DND-41 (cell line): ENCODE measurements at places on chromosomes 7 and 10.

- DNase-seq = no peak
These were observed 812 bp downstream of the PROSER2 start for GRCh38 chr10:11823989-11824346.

DNA sequence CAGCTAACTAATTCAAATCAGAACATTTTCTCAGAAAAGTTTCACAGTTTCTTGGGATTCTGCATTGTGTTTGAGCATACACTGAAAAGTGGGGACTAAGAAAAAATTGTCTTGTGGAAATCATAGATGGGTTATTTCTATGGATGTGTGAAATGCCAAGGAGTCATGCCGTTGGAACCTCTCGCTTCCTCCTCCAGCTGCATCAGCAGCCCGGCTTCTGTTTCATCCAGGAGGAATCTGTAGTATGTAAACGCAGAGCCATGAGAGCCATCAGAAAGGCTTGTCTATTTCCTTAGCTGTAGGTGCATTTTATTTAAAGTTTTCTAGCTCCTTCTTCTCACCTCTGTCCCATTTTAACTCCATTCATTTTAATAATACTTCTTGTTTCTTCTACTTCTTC is 1144.1 kb downstream of the GATA3 start:
- no peak for DNase-seq

GRCh38 chr10:24344279-24344678 is 135.3 kb downstream of the KIAA1217 start:
- DNase-seq = peak; percentile 34

DNA sequence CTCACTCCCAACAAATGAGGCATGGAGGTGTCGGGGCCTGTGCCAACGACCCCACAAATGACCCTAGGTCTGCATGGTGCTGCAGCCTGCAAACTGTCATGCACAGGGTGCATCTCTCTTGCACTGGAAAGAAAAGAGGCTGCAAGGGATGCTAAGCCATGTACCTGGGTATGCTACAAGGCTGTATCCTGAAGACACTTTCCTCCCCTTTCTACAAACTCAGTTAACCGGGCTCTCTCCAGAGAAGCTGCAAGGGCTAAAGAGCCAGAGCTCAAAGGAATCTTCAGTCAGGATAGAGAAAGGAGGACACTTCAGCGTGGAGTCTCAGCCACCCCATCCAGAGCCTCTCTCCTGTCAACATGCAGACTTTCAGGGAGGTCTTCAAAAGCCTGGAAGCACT is 449.0 kb downstream of the GRID1 start:
- no peak for DNase-seq

DNA sequence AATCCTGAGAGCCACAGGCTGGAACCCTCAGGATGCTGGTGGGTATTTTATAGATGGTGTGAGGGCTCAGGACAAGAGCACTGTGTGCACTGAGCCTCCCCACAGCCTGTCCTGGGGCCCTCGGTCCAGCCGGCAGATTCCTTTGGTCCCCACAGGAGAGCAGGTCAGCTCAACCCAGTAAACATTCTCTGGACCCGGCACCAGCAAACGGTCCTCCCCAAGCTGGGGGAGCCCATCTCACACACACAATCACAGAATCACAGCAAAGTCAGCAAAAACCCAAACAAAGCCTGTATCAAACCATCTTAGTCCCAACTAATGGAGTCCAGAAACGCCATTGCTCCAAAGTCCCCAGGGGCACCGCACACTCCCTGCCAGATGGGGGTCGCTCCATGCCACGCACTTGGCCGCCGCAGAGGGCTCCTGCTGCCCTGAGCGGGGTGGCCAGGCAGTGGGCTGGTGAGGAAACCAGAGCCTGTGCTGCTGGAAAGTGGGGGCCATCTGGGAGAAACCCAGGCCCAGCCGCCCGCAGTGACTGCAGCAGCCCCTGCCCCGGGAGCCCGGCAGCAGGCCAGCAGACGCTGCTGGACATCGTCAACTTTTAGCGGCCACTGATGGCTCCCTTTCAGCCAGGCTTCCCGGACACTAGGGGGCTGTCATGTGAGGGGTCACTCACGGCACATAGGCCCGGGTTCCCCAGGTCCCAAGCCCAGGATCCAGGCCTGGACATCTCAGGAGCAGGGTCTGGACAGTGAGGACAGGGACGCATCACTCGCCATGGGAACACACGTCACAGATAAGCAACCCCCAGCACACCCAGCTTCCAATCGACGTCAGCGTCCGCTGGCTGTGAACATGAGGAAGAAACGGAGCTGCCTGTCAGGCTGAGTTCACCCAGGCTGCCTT is 52.6 kb downstream of the DPYSL4 start:
- no peak for DNase-seq

DNA sequence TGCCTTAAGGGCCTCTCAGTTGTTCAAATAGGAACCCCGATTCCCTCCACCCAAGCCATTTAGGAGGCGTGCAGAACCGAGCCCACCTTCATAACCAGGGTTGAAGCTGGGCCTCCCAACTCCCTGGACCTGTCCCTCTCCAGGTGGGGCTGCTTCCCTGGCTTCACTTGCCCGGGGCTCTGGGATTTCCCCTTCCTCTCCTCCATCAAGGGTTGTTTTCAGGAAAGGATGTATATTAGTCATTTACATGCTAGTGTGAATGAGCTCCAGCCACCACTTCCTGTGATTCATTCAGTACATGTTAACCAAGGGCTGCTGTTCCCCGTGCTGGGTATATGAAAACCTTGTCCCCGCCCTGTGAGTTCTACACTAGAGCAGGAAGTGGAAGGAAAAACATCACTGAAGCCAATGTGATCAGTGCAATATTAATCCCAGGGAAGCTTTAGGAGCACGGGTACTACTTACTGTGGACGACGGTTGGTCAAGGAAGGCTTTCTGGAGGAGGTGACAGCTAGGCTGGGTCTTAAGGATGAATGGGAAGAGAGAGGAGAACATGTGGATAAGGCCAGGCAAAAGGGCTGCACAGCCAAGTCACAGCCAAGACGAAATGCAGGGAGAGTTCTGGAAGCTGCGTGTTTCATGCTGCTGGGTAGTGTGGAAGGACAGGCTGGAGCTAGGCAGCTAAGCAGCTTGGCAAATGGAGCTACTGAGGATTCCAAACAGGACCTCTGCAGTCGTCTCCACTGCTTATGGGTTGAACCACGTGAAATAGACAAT is 150.1 kb upstream of the SHH start:
- DNase-seq = no peak

DNA sequence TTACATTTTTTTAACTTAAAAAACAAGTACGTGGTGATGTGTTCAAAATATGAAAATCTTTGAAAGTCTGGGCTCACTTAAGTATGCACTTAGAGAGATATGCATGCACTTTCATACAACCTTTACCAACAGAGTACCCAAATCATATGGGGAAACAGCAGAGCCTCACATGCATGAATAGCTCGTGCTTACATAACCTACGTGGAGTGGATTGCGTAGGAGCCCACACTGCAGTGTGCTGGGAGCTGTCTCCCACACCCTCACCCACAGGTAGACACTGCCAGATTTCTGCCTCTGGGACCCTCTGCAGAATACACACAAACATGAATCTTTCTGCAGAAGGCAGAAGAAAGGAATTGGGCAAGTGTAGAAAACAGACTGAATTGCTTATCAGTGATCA is 581 bp downstream of the CLCN1 start:
- no peak for DNase-seq

DNA sequence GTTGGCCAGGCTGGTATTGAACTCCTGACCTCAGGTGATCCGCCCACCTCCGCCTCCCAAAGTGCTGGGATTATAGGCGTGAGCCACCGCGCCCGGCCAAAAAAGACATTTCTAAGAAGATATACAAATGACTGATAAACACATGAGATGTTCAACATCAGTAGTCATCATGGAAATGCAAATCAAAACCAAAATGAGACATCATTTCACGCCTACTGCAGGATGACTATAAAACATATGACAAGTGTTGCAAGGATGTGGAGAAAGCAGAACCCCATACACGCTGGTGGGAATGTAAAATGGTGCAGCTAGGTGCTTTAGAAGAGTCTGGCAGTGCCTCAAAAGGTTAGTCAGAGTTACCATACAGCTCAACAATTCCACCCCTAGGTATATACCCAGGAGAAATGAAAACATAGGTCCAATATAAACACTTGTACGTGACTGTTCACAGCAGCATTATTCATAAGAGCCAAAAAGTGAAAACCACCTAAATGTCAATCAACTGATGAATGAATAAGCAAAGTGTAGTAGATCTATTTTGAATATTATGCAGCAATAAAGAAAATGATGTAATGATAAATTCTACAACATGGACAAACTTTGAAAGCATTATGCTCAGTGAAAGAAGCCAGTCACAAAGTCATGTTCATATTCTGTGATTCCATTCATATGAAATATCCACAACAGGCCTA is 24.5 kb downstream of the TMEM209 start:
- no peak for DNase-seq

DNA sequence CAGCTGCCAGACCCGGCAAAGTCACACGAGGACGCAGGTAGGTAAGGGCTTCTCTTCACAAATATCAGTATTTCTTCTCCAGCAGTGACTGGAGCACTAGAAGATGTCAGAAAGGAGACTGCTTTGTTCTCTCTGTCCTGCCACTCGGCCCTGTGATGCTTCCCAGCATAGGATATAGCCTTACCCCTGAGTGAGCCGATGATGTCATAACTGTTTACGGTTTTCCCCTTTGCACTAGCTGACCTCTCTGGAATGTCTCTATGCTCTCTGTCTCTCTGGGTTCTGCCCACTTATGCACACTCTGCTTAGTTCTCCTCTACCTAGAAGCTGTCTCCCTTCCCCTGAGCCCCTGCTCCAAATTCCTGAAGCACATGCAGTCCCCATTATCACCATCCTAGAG is 167.5 kb upstream of the PODXL start:
- no peak for DNase-seq

DNA sequence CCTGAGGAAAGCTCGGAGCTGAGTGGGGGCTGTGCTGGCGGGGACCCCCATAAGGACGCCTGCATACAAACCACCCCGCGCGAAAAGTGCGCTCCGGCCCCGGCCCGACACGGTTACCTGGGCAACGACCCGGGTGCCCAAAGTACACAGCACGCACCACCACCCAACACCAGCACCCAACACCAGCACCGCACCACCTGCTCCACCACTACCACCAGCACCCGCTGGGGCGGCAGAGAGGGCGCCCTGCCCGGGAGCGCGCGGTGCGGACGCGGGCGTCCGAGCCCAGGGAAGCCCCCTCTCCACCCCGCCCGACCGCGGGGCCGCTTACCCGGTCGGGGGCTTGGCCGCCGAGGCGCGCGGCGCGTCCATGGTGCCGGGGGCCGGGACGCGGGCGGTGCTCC is 345 bp downstream of the COBL start:
- DNase-seq = no peak

DNA sequence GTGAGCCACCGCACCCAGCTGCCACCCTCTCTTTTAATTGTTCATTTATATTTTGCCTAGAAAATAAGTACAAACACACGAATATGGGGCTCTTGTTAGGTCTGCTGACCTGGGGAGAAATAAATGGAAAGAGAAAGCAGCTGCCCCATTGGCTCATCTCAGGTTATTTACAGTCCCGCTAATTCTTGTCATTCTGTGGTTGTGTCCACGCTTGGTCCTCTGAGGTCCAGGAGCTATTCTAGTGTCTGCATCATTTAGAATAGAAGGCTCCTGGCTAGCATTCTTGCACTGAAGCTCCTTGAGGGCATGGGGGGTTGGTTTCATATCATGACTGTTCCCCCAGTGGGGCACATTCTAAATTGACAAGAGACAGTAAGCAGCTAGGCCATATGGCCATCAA is 128.5 kb downstream of the TACC2 start:
- no peak for DNase-seq

- no peak for DNase-seq
These were observed 53.8 kb downstream of the INPP5A start for GRCh38 chr10:132591166-132591971.

GRCh38 chr10:105714728-105715127 is 1073.6 kb downstream of the SORCS3 start:
- DNase-seq = no peak

- DNase-seq = no peak
These were observed 573.0 kb upstream of the PCDH15 start for GRCh38 chr10:55374060-55374459.

DNA sequence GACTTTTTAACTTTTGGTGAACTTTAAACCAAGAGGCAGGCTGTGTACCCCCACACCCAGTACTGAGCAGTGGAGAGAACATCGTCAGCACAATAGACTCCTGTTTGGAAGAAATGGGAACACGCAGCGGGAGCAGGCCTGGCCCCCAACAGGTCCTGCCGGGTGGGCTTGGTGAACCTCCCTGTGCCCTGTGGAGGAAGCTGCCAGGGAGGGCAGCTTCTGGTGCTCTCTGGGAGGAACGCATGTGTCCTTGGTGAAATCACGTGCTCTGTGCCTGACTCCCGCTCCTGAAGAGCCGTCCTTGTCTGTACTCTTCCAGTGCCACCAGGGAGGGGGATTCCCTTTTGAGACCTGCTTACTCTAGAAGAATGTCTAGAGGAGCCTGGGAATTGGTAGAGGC is 31.6 kb downstream of the CHAT start:
- no peak for DNase-seq

DNA sequence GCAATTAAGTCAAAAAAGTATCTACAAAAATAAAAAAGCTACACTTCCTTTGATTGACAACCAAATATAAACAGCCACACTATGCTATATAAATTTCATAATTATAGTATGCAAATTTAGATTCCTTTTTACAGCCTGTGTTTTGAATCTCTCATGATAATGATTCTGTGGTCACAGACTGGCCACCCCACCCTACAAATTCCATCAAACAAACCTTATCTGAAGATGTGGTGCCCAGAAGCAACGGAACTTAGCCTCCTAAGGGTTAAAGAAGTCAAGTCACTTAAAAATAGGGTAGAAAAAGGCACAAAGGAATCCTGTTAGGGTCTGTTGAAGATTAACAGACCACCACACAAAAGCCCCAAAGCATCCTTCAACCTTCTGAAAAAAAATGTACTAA is 351.8 kb downstream of the INHBA start:
- no peak for DNase-seq

DNA sequence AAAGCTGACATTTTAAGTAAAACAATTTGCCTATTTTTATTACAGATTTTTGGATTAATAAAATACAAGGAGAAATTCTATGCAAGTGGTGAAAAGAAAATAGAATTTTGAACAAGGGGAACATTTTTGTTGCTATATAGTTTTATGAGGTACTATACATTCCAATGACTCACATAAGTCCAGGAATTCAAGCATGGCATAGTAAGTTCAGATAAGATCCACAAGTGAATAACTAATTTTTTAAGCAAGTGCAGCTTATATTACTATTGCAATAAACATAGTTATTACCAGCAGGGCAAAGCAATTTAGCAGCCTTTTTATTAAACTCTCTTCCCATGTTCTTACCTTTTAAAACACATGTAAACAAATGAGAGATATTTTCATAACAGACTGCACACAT is 1123.5 kb upstream of the LRRN3 start:
- DNase-seq = no peak

- no peak for DNase-seq
These were observed 44.9 kb downstream of the ANXA8 start for GRCh38 chr10:47438857-47439474.

DNA sequence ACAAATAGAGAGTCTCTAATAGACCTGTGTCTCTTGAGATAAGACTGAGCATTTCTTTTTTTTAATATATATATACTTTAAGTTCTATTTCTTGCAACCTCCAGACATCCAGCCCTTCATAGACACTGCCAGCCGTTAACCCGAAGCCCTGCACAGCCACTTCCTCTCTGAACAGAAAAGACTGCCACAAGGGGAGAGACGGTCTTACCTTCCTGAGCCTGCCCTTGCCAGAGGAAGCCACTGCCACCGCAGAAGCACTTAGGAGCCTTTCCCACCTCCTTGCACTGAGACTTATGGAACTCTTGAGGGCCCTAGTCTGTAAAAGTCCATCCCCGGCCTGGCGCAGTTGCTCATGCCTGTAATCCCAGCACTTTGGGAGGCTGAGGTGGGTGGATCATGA is 31.8 kb upstream of the PRSS1 start:
- no peak for DNase-seq

- no peak for DNase-seq
These were observed at the start of gene GSAP for GRCh38 chr7:77415823-77416620. Gene GSAP (minus strand): TSS chr7:77416349. CDS start chr7:77416321, 28 bp downstream.
